Stimulated activated CD4-positive, alpha-beta T cell treated with anti-CD3 and anti-CD28 coated beads, Interleukin-1b, Interleukin-23, amount 100 ng/mL, for 24 hours (primary cell): ENCODE measurements at places on chromosomes 11 and 22.

GRCh38 chr22:43520632-43521039 is 108.8 kb downstream of the MPPED1 start:
- no peak for DNase-seq

- no peak for DNase-seq
Observed at GRCh38 chr11:96357794-96358193, 14.8 kb upstream of the MAML2 start.

DNA sequence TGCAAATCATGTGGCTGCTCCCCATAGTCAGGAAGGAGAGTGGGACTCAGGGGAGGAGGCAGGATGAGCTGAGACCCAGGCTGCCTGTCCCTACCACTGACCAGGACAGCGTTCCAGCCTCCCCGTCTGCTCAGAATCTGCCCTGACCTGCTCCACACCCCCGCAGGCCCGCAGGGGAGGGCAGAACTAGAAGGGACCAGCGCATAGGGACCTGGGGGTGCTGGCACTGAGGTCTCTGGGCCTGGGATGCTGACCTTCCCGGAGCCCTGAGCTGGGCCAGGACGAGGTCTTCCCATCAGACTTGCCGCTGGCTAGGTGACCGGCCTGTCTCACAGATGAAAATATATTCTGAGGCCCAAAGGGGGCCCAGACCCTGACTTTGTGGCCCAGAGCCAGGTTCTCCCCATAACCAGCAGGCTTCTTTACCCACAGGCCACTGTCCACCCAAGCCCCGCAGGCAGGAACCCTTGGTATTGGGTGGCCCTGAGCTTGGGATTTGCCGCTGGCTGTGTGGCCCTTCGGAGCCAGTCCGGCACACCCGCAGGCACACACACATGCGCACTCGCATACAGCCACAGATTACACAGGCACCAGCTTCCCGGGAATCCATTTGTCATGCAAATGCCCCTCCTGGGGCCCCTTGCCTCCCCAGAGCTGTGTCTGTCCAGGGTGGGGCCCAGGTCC is 13.8 kb upstream of the PIM3 start:
- no peak for DNase-seq

GRCh38 chr22:19997561-19998231 is 18.9 kb downstream of the ARVCF start:
- DNase-seq = no peak

- DNase-seq = no peak
Observed at GRCh38 chr11:15707194-15707593, 592.5 kb downstream of the INSC start.

DNA sequence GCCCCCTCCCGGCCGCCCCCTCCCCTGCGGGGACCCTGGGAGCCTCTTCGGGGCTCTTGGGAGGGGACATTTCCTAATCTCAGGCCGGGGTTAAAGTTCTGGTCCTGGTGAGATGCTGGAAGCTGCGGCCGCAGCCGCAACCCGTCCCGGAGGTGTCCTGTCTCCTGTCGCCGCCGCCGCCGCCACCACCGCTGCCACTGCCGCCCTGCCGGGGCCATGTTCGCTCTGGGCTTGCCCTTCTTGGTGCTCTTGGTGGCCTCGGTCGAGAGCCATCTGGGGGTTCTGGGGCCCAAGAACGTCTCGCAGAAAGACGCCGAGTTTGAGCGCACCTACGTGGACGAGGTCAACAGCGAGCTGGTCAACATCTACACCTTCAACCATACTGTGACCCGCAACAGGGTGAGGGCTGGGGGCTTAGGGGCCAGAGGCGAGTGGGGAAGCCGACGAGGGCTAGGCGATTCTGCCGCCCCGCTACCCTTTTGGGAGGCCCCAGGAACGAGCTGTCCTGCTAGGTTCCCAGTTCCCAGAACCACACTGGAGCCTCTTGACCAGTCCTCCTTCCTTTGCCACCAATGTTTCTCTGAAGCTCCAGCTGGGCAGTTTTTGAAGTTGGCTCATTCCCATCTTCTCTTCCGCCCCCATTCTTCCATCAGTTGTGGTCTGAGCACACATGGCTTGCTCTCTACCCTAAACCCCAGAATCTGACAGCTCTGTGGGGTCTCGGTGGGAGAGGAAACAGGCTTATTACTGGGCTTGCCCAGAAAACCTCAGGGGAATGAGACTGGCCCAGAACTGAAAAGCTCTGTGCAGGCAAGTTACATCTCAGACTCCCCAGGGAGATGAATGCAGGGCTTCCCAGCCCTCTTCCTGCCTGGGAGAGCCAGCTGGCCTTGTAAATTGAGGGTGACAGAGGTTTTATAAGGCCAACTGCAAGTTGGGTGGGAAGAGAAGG is 781 bp downstream of the SIDT2 start:
- no peak for DNase-seq

DNA sequence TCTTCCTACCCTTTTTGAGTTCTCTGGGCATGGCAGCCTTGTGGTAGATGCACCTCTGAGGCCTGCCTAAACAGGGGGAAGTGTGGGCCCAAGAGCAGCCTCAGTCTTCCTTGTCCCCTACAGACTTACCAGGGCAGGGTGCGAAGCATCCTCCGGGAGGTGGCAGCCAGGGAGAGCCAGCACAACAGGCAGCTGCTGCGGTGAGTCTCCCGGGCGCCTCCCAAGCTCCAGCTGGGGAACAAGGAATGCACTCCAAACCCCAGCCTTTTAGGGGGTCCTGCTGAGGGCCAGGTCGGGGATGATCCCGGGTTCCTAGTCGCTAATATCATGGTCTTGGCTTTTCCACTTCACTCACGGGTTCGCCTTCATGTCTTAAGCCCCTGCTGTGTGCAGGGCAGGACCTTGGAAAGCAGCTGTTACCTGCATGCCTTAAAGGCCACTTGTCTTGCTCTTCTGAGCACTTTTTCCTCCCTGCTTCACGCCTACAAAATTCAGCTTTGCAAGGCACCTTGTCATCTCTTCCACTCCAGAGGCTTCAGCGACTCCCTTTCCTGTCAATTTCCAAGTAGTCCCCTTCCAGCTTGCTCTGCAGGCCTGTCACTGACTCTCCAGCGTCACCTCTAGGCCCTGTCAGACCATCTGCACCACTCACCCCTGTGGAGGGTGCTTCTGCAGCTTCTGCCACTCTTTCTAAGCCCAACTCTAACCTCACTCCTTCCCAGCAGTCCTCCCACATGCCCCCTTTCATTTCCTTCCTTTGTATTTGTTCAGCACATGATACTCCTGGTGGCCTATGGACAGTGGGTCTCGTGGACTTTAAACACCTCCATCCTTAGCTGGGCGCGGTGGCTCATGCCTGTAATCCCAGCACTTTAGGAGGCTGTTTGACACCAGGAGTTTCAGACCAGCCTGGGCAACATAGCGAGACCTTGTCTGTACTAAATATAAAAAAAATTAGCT is 57.0 kb downstream of the PISD start:
- no peak for DNase-seq

DNA sequence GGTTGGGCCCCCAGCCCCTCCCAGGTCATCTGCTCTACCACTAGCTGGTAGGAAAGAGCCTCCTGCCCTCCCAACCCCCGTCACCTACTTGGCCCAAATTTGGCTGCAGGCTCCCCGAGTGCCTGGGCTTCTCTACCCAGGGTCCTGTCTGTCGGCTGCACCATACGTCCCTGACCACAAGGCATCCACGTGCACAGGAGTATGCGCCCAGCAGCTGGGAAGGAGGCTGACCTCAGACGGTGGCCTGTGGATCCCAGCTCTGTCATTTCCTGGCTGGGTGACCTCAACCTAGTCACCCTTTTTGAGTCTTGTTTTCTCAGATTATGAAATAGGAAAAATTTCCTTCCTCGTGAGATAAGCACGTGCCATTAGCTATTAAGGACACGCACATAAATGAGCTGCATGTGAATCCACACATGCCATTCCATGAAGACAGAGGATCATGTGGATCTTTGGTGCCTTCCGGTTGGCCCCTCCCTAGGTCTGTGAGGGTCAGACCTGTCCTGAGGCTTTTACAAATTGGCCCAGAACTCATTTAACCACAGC is 13.7 kb downstream of the CYB561A3 start:
- DNase-seq = no peak

DNA sequence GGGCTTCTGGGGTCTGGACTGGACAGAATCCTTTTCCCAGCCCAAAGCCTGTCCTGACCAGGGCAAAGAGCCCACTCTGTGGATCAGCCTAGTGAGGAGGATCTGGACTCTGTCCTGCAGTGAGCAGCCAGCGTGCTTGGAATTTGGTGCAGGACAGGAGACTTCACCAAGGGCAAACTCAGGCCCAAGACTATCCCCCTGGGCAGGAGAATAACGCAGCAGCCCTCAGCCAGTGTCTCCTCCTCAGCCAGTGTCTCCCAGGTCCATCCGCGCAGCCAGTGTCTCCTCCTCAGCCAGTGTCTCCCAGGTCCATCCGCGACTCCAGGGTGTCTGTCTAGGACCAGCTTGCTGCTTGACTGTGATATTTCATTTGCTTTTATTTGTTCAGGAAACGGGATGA is 1334.0 kb downstream of the TBC1D22A start:
- no peak for DNase-seq

DNA sequence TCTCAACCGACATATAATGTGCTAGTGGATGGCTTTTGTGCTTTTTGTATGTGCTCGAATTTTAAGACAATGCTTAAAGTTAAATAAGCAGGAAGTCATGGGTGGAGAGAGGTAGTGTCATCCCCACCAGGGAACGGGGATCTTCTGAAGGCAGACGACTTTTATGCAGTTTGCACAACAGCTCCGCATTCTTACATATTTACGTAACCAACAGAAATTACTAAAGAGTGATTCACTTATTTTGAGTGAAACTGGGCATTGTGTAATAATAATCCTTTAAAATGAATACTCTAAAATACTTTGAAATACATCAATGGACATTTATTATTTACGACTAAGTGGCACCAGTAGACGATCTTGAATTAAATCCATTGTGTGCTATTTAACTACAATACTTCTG is 305.1 kb downstream of the CNTN5 start:
- no peak for DNase-seq

DNA sequence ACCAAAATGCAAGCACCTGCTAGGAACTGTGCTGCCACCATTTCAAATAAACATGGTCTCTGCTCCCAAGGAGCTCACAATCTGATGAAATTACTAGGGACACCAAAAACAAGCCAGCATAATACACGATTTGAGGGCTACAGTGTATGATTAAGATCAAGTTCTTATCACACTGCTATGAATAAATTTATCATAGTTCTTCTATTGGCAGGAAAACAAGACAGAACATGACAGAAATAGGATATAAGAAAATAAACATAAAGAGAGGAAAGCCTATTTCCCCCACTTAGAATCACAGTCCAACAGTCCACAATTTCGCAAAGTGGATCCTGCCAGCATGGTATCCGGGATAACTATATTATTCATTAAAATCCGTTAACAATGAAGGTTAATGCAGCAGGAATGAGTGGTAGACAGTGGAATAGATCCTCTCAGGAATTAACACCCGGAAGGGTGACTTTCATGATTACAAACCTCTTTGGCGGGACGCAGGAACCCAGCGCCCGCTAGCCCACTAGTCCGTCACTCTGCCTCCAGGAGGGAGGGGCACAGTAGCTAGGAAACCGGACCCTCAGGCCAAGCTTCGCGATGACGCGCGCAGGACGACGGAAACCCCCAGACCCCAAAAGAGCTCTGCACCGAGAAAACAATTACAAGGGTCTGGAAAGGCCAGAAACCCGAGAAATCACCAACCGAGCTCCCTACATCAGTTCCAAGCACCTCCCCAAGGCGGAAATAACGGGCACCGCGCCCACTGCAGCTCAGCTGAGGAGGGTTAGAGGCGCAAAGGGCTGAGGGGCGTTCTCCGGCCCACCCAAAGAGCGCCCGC is 607 bp downstream of the CCDC82 start:
- no peak for DNase-seq

- DNase-seq = no peak
Observed at GRCh38 chr11:11263238-11264005, 89.6 kb downstream of the CSNK2A3 start.

- no peak for DNase-seq
Observed at GRCh38 chr11:128965485-128965884, 22.8 kb upstream of the TP53AIP1 start.

- no peak for DNase-seq
Observed at GRCh38 chr11:48029681-48030290, 49.4 kb downstream of the PTPRJ start.

GRCh38 chr11:131880316-131880715 is 509.9 kb downstream of the NTM start:
- no peak for DNase-seq

- DNase-seq = no peak
Observed at GRCh38 chr22:19058713-19059451, 63.3 kb downstream of the DGCR2 start.

GRCh38 chr11:134502153-134502550 is 90.1 kb upstream of the B3GAT1 start:
- no peak for DNase-seq

DNA sequence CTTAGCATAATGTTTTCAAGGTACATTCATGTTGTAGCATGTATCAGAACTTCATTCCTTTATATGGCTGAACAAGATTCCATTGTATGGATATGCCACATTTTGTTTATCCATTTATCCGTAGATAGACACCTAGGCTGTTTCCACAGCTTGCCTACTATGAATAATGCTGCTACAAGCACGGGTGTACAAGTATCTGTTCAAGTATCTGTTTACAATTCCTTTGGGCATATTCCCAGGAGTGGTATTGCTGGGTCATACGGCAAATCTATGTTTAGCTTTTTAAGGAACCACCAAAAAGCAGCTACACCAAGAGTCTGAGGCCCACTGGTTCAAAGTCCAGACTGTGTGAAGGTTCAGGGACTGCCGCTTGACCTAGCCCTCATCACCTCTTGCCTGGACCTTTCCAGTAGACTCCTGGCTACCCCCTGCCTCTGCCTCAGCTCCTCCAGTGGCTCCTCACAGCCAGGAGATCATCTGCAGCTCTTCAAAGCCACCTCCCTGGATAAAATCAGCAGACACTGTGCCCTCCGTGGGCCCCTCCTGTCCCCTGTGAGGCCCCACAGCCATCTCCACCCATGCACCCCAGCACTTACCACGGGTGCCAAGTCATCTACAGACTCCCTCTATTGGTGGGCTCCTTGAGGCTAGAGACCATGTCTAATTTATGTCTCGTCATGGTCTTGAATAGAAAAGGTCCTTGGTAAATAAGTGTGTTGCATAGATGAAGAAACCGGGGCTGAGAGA is 160.3 kb downstream of the MN1 start:
- DNase-seq = no peak

DNA sequence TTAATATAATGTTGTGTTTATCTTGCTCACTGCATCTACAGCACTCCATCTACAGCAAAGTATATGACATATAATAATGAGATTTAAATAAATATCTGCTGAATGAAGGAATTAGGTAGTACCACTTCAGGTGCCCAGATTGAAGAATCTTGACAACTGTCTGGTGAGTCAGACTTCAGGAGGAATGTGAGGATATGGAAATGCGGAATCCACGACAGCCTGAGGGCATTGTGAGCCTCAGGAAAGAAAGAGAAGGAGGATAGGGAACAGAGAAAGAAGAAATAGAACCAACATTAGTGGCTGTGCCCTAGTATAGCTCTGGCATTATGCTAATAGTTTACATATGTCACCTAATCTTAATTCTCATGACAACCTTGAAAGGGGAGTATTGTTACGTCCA is 304.4 kb downstream of the AASDHPPT start:
- DNase-seq = no peak

DNA sequence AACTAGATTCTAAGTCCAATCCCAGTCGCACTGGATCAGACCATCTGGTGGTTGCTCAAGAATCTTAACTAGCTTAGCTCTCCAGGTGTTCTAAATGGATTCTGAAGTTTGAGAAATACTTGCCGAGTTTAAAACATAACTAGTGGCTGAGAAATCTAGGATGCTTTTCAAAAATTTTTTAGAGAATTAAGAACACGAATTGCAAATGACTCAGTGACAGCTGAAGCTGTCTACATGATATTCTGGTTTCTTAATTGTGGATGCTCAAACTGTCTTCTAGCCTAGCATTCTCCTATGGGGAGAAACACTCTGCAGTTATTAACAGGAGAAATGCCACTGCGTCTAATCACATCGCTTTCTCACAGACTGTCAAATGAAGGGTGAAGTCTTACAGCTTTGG is 20.2 kb upstream of the TP53AIP1 start:
- DNase-seq = no peak
